Upper lobe of left lung (tissue), 6 donors: ENCODE measurements at places on chromosomes 2 and 18.
A peak's percentile ranks its signal among the peaks of the same experiment; 100 is the strongest.

DNA sequence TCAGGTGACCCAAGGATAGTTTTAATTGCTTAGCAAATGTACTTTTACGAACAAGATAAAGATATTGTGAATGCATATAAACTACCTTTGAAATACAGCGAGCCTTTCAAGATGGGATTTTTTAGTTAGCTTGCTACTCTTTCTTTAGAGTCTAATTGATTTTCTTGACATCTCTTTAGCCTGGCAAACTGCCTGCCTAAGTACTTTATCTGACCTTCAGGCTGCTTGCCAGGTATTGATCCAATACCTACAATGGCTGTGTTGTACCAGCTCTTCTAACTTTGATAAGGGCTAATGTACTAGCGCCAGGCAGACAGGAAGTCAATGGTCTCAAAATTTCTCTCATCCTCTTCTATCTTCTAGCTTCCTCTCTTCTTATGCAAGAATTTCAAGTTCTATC lies 414.4 kb upstream of the ACVR2A start:
- DNase-seq, result no peak

DNA sequence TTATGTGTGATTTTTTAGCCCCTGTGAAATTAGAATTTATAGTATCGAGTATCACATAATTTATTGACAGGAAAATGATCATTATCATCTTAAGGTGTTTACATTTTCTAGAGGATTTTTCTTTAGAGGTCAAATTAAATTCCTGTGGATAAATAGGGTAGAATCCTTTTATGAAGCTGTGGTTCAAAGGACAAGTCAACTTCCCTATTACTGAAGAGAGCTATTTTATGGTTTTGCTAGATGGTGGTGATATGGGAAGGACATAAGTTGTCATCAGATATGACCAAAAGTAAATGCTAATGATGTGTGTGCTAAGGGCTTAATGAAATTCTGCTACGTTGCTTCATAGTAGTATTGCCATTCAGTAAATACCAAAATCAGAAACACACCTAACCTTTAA lies 80.1 kb downstream of the EML4 start:
- DNase-seq, result no peak

GRCh38 chr2:20451000-20451290 lies 4.1 kb downstream of the RHOB start:
- no peak for DNase-seq

GRCh38 chr18:63730773-63731172 lies 28.0 kb downstream of the SERPINB11 start:
- no peak for DNase-seq

GRCh38 chr2:118148809-118149208 lies 60.5 kb downstream of the INSIG2 start:
- no peak for DNase-seq

GRCh38 chr18:47203626-47204464 lies 27.7 kb upstream of the IER3IP1 start:
- DNase-seq, result no peak

DNA sequence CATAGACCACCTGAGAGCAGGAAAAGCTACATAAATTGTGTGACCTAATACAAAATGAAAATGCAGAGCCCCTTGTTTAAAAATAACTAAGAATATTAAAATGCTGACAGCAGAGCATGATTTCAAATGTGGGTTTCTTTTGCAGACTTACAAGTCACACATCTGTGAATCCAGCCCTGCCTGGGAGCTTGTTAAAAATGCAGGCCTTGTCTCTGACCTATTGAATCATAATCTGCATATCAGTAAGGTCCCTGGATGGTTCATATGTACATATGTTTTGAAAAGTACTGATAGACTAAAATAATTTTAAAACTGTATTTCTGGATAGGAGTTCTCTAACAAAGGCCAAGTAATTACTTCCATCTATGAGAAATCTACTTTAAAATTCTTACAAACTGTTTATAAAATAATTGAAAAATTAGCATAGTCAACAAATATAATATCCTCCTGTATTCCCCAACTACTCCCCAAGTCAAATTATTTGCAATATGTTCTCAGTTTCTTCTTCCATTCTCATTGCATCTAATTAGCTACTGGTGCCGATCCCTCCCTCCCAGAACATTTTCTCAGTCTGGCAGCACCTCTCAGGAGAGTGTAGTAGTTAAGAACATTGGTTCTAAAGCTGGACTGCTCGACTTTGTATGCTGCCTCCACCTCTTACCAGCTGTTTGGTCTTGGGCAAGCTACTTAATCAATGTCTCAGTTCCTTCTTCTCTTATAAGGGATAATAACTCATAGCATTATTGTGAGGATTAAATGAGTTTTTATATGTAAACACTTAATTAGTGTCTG lies 1040.4 kb upstream of the CDH2 start:
- DNase-seq, result no peak

- DNase-seq, result no peak
These were observed 170.8 kb downstream of the TMEM18 start for GRCh38 chr2:506451-506850.

- DNase-seq, result no peak
These were observed 301.0 kb upstream of the MGAT5 start for GRCh38 chr2:133952896-133953295.

DNA sequence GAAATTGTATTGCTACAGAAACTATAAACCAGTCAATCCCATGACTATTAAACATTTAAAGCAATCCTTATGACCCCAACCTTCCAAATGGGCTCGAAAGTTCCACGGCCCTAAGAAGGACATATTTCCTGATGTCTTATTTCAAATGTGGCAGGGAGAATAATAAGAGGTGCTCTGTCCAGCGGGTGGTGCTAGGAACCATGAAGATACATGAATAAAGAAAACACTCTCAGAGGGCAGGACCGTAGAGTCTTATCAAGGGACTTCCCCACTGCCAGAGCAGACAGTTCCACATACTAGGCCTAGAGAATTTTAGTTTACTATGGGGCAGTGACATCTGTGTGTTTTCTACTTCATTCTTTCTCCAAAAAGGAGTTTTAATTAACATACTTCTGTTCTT lies 187.1 kb upstream of the PIK3C3 start:
- no peak for DNase-seq

GRCh38 chr2:62284980-62285379 lies 89.1 kb downstream of the B3GNT2 start:
- no peak for DNase-seq

- DNase-seq, result no peak
These were observed 51.6 kb upstream of the ATP8B1 start for GRCh38 chr18:57854726-57855125.

DNA sequence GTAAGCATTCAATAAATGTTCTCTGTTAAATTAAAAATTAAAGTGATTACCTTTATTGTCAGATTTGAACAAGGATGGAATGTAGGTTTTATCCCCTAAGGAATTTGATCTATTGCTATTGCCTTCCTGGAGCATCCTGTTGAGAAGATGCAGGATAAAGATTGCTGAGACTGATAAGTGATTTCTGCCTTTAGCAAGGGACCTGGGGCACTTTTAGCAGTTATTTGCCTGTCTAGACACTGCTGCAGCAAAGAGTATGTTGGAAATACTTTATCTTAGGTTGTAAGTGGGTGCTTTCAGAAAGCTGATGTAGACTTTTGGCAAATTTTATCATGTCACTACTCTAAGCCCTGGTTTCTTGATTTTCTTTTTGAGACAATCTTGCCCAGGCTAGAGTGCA lies 69.5 kb downstream of the FAM117B start:
- no peak for DNase-seq

- DNase-seq, result no peak
These were observed 339.6 kb upstream of the LRATD1 start for GRCh38 chr2:14292964-14293363.

DNA sequence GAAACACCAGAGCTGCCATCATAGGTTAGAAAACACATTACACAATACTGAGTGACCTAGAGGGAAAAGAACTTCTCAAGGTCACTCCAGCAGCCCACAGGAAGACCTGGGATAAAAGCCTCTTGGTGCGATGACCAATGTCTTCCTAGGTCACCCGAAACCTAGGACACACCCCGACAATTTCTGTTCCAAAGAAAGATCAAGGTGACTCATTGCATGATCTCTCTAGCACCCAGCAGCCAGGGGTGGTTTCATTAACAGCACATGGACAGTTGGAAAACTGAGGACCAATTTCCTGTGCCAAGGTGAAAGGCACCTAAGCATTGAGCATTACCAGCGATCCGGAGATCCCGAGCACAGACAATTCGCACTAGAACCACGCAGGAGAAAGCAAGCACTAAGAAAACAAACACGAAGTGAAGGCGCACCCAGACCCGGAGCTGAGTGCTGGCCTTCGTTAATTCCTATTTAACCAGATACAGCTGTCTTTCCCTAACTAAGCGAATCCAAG lies 1.5 kb downstream of the CACNB4 start:
- peak; percentile 46 for DNase-seq

- DNase-seq, result no peak
These were observed 150.3 kb downstream of the TMEM18 start for GRCh38 chr2:526918-527317.

GRCh38 chr2:196315388-196316049 lies 144.1 kb upstream of the STK17B start:
- no peak for DNase-seq

DNA sequence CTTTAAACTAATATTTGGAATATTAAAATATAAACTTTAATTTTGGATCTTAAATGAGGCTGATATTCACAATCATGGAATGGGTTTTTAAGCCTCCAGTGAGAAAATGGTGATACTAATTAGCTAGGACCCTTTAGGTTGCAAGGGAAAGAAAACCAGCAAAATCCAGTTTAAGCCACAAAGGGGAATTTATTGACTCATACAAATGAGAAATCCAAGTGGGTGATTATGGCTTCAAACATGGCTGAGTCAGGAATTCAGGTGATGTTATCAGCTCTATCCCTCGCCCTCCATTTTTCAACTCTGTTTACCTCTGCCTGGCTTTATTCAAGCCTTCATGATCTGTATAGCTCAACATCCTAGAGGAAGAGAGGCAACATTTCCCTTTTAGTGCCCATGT lies 75.3 kb upstream of the DLX2 start:
- no peak for DNase-seq

DNA sequence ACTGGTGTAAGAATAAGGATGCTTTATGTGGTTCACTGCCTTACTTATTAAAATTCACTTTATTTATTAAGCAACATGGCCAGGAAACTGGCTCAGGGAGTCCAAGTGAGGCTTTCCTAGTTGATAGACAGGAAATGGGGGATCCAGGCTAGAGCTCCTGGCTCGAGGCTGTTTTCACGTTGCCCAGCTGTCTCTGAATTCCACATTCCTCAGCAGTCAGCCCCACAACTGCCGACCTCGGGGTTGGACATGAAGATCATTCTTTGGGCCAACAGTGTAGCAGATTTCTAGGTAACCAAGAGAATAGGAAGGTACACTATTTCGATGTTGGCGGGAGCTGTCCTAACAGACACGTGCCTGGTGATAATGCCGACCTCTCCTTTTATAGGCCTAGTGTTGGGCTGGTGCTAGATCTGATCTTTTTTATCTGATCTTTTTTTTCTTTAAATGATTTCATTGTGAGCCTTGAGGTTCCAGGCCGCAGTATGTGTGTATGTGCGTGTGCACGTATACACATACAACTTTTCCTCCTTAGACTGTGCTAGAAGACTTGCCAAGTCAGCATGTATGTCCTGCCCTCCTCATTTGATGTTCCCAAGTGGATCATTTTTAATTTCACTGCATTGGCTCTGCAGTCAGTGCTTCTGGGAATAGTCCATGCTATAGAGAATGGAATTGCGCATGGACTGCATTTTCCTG lies 103.5 kb downstream of the CABLES1 start:
- no peak for DNase-seq

GRCh38 chr2:30230497-30231211 lies 680 bp upstream of the LBH start:
- no peak for DNase-seq

- no peak for DNase-seq
These were observed 163.2 kb downstream of the MTX2 start for GRCh38 chr2:176432434-176432833.

GRCh38 chr2:62826141-62826540 lies 120.6 kb downstream of the EHBP1 start:
- no peak for DNase-seq

DNA sequence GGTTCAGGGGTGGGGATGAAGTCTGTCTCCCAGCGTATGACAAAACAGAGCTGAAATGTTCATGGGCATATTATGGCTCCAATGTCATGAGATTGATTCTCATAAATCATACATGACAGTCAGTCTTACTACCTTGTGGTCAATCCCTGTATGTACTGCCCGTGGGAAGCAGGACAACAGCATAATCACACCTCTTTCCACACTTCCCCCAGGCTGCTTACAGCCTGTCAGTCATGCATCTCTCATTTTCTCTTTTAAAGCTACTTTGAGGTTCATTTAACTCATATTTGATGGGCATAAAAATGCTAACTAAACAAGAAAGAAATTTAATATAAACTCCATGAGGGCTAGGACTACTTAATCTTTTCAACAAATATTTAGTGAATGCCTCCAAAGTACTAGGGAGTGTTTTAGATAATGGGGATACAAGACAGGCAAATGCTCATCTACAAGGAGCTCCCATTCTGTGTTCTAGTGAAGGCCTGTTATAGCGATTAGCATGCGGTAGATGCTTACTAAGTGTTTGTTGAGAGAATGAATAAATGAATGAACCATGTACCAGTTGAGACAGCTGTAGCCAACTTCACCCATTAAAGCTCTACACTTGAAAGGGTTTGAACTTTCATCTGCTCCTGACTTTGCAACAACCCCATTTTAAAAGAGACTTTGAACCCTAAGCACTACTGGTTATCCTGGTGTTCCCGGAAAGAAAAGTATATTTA lies 89.1 kb downstream of the ALPK2 start:
- no peak for DNase-seq

- DNase-seq, result no peak
These were observed 47.3 kb upstream of the NDUFV2 start for GRCh38 chr18:9055185-9055584.

- DNase-seq, result no peak
These were observed 305.4 kb upstream of the HS6ST1 start for GRCh38 chr2:128623776-128624761.

- DNase-seq, result no peak
These were observed 132.4 kb downstream of the SLC4A3 start for GRCh38 chr2:219759801-219760200.

GRCh38 chr2:75166491-75166890 lies 32.8 kb downstream of the TACR1 start:
- DNase-seq, result no peak

- DNase-seq, result no peak
These were observed 30.1 kb upstream of the SERPINE2 start for GRCh38 chr2:224069172-224069571.

DNA sequence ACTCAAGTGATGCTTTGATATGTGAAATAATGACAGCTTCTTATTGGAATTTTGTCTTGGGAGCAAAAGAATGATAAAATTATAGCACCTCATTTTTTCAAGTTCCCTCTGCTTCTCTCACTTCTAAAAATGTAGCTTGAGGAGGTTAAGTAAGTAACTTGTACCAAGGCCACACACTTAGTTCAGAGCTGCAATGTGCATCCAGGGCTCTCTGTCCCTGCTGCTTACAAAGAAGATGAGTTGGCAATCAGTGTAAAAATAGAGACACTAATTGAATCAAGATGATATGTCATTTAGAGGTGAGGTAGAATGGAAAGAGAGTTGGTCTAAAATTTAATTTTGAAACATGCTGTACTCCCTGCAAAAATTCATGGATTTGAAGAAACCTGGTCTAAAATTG lies 312.0 kb upstream of the TNP1 start:
- DNase-seq, result no peak
